Stimulated activated CD4-positive, alpha-beta T cell treated with anti-CD3 and anti-CD28 coated beads, TNF-alpha, amount 100 ng/mL, for 1 hour (primary cell): ENCODE measurements at places on chromosomes 5 and 9.

DNA sequence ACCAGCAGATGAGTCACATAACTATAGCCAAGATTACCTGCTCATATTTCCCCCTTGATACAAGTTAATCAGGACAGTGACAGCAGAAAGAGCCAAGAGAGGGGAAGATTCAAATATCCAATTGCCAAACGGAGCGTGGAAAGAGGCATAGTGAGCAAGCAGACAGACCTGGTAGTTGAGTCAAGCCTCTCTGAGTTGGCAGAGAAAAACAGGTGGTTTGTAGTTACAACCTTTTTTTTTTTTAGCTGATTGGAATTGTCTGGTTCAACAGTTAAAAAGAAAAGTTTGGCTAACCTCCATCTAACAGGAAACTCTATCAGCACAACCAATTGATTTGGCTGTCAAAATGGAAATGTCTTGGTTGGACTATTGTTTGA, 272.1 kb downstream of the TLE1 start:
- no peak for DNase-seq

GRCh38 chr5:177094224-177095087, 7.7 kb downstream of the FGFR4 start:
- no peak for DNase-seq

DNA sequence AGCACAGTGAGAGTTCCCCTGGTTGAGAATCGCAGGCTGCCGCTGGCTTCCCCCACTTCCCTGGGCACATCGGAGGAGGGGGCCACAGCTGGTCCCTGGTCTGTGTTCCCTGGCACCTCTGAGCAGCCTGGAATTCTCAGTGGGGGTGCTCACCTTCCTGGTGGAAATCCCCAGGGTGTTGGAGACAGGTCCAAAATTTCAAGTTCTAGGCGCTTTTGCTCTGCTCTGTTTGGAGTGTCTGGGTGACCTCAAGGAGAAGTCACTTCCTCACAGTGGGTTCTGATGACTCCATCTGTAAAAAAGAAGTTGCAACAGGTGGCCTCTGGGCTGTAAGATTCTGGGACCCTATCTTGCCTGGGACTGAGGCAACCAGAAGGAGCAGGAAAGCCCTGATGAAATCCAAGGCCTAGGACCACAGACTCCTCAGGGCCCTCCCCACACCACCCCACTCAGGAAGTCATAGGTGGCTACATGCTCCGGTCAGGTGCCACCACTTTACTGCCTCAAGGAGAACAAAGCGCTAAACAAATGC, at the start of gene TRAF1:
Gene TRAF1, minus strand, starts transcription at position 400 of the 532 bp plus-strand sequence. CDS start 721 bp downstream, outside the sequence.
- no peak for DNase-seq

GRCh38 chr5:113489299-113489698, 1.0 kb upstream of the MCC start:
- no peak for DNase-seq

DNA sequence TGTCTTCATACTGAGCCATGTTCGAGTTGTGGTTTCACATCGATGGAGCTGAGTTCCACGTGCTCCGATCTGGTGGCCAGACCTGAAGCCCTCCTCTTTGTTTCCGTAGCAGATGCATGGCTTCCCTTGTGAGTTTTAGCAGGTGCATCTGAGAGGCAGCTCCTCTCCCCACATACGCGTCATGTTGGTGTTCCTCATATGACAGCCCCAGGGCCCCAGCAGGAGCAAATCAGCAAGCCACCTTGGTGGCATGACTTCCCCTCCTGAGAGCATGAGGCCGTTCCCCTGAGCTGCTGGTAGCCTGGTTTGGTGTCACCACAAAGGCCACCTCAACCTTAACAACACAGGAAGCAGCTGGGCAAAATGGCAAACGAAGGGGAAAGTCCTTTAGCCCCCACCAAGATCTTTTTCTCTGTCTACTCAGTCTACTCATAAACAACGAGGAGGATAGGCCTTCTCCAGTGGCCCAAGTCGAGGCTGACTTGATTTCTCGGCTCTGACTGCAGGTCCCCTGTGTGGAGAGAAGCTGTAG, 5.9 kb downstream of the CYFIP2 start:
- DNase-seq = peak; percentile 66

DNA sequence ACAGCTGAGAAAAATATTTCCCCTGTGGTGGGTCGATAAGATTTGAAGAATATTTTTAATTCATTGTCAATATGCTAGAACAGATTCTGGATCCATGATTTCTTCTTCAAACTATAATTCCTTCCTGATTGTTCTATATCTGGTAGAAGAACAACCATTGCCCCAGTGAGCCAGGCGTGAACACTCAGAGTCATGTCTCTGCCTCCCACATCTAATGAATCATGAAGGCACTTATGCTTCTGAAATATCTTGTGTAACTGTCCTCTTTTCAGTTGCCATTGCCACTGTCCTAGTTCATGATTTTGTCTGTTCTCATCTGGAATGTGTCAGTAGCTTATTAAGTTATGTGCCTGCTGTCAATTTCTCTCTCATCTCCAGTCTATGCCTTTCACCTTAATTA, 40.0 kb downstream of the GABRG2 start:
- no peak for DNase-seq

GRCh38 chr5:157951673-157952373, 92.9 kb upstream of the CLINT1 start:
- DNase-seq = no peak

GRCh38 chr5:106853266-106853665, 817.5 kb downstream of the EFNA5 start:
- no peak for DNase-seq

DNA sequence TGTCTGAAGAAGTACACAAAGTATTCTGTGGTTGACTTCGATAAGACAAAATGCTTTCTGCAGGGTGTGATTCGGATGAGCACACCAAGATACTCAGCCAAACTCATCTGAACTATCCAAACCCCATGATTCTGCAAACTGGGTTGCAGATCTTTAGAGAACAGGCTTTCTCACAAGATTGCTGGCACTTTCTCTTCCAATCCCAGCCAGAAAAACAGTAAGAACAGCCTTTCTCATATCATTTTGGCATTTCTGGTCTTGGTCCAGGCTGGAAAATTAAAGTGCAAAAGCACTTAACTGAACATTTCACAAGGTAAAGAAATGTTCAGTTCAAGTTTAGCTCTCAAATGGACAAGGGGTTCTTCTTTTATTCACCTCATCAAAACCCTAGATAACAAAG, 269.1 kb downstream of the NR2F1-AS1 start:
- no peak for DNase-seq

- DNase-seq = no peak
Measured at GRCh38 chr5:154603011-154603410, 125.0 kb upstream of the HAND1 start.

GRCh38 chr9:125984461-125984860, 237.3 kb downstream of the PBX3 start:
- no peak for DNase-seq

DNA sequence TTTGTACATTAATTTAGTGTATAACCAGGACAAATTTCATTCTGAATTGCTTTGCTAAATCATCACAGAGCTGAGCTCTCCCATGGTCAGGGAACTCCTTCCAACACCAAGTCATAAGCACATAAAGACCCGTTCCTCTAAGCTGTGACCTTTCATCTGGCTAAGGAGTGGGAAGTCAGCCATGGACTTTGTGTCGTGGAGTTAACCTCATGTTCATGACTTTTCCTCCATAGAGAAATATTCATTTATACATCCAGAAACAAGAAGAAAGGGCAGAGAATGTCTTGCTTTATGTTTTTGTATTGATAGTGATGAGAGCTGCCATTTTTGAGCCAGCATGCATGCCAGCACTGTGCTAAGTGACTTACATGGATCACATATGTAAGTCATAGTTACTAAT, 97.5 kb downstream of the INIP start:
- no peak for DNase-seq

DNA sequence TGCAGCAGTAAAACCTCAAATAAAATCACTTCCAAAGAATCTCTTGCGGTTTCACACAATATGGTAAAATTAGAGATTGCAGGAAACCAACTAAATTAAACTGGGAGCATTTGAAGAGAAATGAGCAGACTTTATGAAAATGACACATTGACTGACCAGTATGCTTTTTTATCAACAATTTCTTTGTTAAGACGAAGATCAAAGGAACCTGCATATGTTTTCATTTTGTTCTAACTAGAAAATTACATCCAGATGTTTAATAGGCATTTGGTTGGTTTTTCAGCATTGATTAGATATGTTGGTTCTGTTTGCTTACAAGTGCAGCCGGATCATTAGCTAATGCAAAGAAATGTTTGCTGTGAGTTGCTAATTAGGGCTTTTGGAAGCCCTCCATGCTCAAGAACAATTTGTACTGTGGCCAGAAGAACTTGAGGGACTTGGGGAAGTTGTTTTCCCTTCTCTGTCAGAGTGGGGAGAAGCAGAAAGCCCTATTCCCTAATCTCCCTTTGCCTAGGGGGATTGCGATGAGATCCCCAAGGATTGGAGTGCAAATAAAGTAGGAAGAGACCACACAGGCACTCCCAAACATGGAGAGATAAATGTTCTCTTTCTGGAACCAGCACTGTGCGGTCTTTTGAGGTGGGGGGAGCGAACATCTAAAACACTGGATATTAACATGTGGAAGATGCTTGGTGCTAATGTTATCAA, 4.5 kb upstream of the TLE1 start:
- DNase-seq = no peak

DNA sequence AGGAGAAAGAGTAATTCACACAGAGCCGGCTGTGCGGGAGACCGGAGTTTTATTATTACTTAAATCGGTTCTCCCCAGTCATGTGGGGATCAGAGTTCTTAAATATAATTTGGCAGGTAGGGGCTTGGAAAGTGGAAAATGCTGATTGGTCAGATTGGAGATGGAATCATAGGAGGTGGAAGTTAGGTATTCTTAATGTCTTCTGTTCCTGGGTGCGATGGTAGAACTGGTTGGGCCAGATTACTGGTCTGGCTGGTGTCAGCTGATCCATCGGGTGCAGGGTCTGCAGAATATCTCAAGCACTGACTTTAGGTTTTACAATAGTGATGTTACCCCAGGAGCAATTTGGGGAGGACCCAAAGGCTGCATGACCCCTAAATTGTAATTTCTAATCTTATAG, 4.6 kb upstream of the CERCAM start:
- DNase-seq = no peak

DNA sequence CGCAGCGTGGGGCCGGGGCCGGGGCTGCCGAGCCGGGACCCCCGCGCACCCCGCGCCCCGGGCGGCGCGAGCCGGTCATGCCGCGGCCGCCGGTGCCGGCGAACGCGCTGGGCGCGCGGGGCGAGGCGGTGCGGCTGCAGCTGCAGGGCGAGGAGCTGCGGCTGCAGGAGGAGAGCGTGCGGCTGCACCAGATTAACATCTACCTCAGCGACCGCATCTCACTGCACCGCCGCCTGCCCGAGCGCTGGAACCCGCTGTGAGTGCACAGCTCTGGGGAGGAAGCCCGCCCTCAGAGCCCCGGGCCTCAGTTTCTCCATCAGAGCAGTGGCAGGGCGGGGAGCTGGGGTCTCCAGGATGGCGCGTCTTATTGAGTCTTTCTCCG, 335 bp downstream of the GALNT12 start:
- DNase-seq = no peak

DNA sequence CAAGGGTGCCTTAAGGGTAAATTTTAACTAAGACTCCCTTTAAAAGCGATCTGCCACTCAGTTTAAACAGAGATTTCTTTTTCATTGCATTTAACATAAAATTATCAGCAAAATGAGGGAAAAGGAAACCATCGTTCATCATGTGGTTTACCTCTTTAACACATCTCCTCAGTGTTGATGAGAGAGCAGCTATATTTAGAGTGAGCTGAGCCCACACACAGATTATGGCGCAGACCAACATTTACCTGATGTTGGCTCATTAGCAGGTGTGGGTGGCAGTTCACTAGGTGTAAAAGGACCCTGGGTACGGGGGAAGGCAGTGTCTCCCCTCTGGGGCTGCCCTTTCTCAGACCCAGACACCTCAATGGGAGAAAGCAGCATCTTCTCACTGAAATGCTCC, 149.8 kb downstream of the ENTREP1 start:
- DNase-seq = no peak

GRCh38 chr9:124765439-124765835, 5.7 kb downstream of the NR6A1 start:
- no peak for DNase-seq

DNA sequence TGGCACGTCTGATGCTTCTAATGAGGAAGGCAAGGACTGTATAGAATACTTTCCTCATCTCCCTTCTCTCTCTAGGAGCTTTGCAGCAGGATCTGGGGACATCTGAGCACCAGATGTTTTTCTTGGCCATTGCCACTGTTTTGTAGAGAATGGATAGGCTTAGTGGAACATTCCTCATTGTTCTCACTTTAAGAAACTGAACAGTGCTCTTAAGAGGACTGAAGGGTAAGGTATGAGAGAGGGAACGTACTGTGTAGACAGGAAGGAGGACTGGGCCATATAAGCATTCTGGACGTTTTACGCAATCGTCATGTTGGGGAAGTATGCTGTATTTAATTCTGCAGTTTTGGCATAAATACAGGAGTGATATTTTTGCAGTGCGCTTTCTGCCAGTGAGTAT, 70.6 kb downstream of the SMARCA2 start:
- DNase-seq = no peak

DNA sequence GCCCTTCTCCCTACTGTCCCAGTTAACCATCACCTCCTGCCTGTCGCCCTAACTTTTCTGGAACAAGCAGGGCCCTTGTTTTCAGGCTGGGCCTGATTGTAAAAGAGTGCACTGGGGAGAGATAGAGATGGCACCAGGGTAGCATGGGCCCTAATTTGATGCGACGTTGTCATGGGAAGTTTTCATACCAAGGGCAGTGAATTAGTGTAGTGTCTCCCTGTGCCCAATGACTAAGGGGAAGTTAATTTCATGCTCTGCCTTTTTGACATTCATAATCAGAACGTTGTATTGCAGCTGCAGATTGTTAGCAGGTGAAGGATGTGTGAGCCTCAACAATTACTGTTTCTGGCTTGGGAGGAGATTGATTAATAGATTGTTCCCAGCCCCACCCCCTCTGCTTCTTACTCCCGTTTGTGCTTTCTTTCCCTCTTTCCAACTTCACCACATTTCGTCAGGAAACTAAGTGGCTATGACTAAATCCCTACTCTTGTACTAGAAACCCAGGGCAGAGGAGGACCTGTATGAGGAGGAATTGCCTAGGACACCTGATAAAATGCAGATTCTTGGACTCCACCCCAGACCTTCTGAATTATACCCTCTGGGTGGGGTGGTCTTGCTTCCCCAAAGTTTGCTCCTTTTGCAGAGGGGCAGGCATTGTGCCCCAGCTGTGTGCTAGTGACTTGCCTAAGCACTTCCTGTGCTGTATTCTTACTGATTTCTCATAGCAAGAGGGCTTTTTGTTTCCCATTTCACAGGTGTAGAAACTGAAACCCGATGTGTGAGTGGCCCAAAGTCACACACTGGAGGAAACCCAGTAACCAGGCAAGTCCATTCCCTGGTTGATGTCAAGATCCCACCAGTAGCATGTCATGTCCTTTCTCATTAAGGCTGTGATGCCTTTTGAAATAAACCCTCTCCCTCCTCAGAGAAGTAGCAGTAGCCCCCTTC, 56.3 kb downstream of the DAB2IP start:
- DNase-seq = no peak
